ENCODE measurements at places on chromosomes 16 and 17.

DNA sequence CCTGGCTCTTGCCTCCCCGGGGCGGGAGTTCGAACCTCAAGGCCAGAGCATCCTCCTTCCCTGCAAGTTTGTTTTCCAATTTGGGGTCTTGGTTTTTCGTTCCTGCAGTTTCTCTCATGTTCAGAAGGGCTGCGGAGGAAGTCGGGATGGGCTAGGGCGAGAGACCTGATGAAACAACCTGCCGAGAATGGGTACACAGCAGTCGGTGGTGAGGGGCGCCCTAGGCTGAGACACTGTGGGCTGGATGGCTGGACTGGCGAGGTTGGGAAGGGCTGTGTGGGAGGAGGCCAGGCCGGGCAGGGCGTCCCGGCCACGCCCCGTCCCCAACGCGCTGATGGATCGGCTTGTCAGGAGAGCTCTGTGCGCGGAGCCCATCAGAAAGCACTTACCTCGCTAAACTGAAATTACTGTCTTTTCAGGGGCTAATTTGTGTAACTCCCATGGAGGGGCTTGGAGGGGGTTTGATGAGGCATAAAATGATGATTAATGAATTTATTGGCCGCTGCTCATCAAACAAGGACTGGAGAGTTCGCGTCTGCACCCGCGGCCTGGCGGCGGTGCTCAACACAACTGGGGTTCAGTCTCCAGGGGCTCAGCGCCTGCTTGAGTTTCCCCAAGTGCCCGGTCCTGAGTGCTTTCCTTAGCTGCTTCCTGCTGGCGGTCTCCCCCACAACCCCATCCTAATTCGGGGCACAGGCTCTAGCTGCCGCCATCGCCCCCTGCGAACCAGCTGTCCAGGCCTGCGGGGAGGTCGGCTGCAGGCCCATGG lies 9.0 kb downstream of the IRX5 start:
- no peak for DNase-seq

DNA sequence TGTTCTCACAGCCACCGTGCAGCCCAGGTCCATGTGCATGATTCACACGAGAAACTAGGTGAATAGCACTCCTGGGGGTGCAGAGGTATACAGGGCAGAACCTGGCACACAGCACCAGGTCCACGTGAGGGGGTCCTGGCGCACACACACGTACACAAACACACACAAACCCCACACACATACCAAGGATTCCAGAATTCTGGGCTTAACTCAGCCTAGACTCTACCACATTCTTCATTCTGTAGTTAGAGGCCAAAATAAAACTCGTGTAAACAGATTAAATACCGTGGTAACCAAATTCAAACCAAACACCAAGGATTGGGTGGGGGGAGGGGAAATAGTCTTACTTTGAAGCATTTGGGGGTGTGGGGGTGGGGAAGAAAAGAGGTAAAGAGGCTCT lies 58.5 kb downstream of the XYLT1 start:
- DNase-seq, result no peak

GRCh38 chr17:34673995-34674890 lies 94.9 kb downstream of the TMEM132E start:
- DNase-seq, result no peak

DNA sequence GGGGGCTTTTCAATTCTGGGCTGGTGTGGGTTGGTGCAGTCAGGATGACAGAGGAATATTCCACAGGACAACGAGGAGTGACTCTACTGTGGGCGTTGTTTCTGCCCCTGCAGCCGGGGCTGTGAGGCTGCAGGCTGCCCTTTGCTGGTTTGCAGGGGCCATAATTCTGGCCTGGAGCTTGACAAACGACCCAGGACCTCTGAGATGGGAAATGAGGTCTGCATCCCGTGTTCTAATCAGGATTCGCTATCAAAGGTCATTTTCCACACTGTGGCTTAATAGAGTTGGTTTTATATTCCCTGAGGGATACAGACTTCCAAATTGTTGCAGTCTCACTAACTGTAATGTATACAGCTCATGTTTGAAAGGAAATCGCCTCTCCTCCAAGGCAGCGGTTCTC lies 180.9 kb downstream of the RPTOR start:
- no peak for DNase-seq

DNA sequence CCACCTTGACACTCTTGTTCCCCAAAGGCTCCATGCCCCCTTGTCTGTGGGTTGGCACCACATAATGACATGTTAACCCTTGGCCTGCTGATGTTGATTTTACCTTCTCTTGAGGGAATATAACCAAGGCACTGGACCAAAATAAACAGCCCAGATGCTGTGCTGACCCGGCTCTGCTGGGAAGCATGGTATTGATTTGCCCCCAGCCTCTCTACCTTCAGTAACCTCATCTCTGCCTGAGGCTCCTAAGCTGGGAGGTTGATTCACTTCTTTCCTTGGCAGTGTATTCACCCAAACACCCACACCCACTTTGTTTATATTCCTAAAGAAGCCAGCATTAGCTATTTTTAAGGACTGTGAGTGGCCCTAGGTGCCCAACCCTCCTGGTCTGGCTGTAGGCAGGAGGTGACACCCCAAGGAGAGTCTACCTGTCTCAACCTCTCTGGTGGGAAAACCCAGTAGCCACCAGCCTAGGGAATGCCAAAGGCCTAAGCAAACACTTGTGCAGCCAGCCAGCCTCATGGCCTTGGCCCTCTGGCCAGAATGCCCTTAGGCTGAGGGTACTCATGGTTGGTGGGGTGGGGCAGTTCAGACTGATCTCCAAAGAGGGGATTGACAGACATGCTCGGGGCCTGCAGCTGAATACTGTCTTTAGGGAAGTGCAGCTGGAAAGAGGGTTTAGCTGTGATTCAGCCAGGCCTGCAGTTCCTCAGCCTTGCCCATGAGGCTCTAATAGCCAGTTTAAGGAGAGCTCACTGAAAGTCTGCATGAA lies 42.7 kb downstream of the GNAO1 start:
- DNase-seq, result no peak

DNA sequence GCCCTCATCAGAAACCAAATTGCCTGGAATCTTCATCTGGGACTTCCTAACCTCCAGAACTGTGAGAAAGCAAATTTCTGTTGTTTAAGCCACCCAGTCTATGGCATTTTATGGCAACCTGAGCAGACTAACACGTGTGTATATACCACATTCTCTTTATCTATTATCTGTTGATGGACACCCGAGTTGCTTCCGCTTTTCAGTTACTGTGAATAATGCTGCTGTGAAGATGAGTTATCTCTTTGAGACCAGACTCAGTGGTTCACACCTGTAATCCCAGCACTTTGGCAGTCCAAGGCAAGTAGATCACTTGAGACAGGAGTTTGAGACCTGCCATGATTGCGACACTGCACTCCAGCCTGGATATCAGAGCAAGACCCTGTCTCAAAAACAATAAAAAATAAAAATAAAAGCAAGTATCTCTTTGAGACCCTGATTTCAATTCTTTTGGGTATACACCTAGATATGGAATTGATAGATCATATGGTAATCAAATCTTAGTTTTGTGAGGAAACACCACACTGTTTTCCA lies 27.2 kb upstream of the CNEP1R1 start:
- DNase-seq, result no peak

DNA sequence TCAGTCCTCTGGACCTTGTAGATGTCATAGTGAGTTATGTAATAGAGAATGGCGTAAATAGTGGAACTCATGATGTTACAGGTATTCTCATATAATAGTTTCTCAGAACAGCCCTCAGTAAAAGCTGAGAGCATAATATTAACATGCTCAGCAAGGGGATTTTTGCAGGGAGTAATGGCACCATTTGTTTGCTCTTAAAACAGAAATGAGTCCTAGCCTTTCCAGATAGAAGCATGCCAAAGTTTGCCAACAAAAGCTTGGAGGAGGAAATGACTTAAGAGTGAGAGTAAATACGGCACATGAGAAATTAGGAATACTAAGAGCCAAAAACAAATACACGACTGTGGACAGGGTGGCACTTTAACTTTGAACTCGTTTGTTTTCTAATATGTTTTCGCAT lies 198.4 kb downstream of the ANKFN1 start:
- DNase-seq, result no peak

- DNase-seq, result no peak
Observed at GRCh38 chr16:84502581-84502980, 1.9 kb downstream of the MEAK7 start.

DNA sequence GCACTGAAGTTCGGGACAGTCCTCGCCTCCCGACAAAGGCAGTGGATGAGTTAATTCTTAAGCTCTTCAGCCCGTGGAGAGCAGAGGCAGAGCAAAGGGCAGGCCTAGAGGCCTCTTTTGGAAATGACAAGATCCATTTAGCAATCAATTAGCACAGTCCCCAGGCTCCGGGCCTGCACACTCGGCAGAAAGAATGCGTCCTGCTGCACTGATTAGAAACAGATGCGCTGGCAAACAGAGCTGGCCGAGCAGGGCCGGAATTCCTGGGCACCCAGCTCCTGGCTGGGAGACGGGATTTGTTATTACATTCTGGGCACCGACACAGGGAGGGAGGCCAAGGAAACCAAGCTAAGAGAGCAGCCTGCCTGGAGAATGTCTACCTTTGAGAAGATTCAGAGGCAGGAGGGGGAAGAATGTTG lies 162.9 kb downstream of the COPRS start:
- peak; percentile 56 for DNase-seq

DNA sequence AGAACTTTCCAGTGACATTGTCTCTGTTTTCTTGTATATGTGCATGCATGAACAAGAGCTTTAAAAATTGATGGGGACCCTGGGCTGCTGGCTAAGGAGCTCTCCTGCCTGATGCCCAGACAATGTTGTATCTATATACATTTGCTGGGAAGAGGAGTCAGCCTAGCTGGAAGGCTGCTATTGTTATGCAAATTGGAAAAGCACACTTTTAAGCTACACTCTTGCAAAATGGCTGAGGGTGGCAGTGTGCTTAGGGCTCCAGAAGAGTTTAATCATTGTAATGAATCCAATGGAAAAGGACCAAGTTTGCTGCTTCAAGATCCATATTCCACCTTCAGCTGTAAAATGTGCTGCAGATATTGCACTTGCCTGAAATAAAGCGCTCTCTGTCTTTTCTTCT lies 171.8 kb downstream of the PRKCA start:
- no peak for DNase-seq

GRCh38 chr16:1895068-1895467 lies 23.1 kb upstream of the MEIOB start:
- no peak for DNase-seq

GRCh38 chr16:74623214-74623838 lies 16.4 kb upstream of the GLG1 start:
- peak; percentile 73 for DNase-seq

DNA sequence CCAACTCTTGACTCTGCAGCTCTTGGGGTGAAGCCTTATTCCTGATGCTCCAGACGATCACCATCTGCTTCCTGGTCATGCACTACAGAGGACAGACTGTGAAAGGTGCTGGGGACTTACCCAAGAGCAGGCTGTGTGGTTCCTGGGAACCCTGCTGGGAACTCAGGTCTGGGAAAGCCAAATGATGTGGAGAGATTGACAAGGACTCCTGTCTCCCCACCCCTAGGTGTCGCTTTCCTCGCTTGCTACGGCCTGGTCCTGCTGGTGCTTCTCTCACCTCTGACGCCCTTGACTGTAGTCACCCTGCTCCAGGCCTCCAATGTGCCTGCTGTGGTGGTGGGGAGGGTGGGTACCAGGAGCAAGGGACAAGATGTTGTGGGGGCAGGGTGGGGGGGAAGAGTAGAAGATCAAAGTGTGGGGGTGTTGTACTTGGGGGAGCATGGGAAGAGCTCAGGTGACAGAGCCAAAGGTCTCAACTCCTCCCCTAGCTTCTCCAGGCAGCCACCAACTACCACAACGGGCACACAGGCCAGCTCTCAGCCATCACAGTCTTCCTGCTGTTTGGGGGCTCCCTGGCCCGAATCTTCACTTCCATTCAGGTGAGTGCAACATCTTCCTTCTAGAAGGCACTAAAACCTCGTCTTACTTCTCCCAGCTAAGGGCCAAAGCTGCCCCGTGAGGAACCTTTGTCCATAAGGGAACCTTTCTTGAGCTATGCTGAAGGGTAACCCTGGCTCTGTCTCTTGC lies 3.0 kb downstream of the SOX15 start:
- no peak for DNase-seq

DNA sequence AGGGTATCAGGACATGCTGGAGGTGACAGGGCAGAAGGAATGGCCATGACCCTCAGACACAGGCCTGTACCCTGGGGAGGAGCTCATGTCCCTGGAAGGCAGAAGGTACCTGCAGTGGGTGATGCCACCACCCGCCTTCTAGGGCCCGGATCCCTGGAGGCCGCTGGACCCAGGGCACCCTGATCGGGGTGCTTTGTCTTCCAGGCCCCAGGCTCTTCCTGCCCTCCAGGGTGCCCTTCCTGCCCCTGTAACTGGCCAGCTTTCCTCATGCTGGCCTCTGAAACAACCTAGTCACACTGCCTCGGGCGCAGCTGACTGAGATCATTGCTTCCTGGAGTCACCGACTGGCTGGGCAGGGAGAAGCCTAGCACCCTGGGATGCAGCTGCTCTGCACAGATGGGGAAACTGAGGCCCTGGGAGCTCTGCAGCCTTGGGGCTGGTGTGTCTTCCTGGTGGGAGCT lies 5.8 kb downstream of the ADCY7 start:
- DNase-seq, result no peak

DNA sequence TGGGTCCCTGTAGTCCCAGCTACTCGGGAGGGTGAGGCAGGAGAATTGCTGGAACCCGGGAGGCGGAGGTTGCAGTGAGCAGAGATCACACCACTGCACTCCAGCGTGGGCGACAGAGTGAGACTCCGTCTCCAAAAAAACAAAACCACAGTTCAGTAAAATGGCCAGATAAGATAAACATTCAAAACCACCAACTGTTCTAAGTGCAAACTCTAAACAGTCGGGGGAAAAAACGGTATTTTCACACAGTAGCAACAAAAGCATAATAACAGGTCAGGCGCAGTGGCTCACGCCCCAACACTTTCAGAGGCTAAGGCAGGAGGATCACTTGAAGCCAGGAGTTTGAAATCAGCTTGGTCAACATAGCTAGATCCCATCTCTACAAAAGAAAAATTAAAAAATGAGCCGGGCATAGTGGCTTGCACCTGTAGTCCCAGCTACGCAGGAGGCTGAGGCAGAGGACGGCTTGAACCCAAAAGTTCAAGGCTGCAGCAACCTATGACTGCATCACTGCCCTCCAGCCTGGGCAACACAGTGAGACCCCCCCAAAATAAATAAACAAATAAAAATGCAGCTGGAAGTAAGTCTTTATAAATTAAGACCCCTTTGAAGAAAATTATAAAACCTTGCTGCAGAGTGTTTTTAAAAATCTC lies 10.8 kb upstream of the HASPIN start:
- no peak for DNase-seq

DNA sequence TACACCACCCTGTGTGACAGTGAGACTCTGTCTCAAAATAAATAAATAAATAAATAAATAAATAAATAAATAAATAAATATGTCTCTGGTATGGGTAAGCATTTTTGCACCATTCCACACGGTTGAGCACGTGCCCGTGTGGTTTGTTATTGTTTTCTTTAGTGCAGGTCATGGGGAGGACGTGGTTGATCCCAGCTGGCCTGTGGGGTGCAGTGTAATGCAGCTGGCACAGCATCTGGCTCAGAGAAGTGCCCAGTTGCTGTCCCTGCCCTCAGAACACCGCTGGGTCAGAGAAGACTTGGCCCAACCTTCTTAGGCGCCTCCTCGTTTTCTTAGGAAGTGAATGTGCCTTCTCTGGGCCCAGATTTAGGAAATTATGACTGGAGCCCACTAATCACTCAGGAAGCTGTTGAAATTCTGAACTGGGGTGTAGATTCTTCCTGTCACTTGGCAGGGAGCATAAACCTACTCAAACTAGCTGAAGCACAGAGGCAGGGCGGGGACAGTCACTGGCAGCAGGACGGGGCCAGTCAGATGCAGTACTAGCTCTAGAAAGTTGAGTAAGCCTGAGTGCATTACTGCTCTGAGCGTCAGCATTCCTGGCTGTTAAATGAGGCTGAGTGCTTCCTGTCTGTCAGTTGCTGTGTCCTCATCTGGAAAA lies 85.9 kb downstream of the SNX29 start:
- peak; percentile 10 for DNase-seq

GRCh38 chr17:32623196-32623595 lies 136.4 kb downstream of the CDK5R1 start:
- no peak for DNase-seq

Measured in pons (tissue), 1 donor.